Uterus (tissue), 4 donors: ENCODE measurements at places on chromosomes 6 and 20. TPM values are rescaled to one million over a fixed set of nuclear protein-coding genes. Genes with fewer than 3 reads are reported as not detected.

CALHM4 gene
- total RNA-seq: not detected

POU5F1 gene
- 1.8 TPM for total RNA-seq

GPLD1 gene
- total RNA-seq: 5.8 TPM

SEL1L2 gene
- total RNA-seq: 1.3 TPM

CST4 gene
- not detected for total RNA-seq

- no peak for DNase-seq
Observed at GRCh38 chr6:3753228-3753835, 1.8 kb upstream of the PXDC1 start.

GRCh38 chr6:21597801-21598673 is 4.5 kb downstream of the SOX4 start:
- DNase-seq: no peak

- DNase-seq: no peak
Observed at GRCh38 chr20:51926670-51927305, 124.5 kb upstream of the SALL4 start.

DNA sequence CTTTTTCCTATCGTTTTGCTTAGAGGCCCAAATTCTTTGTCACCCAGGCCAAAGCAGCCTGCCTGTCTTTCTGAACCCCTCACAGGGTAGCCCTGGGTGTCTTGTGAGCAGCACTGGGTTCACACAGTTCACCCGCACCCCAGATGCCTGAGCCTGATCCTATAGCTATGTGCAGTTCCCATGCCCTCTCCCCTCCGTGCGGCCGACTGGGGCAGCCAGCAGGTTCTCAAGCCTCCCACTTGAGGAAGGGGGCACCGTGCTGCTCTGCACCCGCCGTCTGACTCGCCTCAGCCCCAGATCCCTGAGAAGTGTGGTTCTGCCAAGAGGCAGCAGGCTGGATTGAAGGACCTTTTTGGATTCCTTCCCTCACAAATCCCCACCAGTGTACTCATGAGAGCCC is 89.0 kb downstream of the PSMB1 start:
- DNase-seq: no peak
